ENCODE measurements at places on chromosomes 11 and 22. TPM values are rescaled to one million over a fixed set of nuclear protein-coding genes. Genes with fewer than 3 reads are reported as not detected.

The SYT8 gene
- total RNA-seq = 0.59 TPM

The OR5A1 gene
- not detected for total RNA-seq

The OR4D5 gene
- total RNA-seq = not detected

The OR8H1 gene
- not detected for total RNA-seq

The B3GAT1 gene
- not detected for total RNA-seq

The POLR2F gene
- 18.6 TPM for total RNA-seq

The SMC1B gene
- not detected for total RNA-seq

The NELL1 gene
- not detected for total RNA-seq

The ATG2A gene
- 20.0 TPM for total RNA-seq

The KCTD21 gene
- total RNA-seq = 15.0 TPM

The SLC17A6 gene
- total RNA-seq = not detected

The BDNF gene
- 8.0 TPM for total RNA-seq

The RAB38 gene
- 0.59 TPM for total RNA-seq

The OR2AT4 gene
- total RNA-seq = not detected

The OR51I1 gene
- not detected for total RNA-seq

The WNT7B gene
- not detected for total RNA-seq

The UBE2L3 gene
- total RNA-seq = 40.2 TPM

The PICALM gene
- total RNA-seq = 324 TPM

The OR10S1 gene
- total RNA-seq = not detected

The CASP12 gene
- not detected for total RNA-seq

The ANKK1 gene
- not detected for total RNA-seq

The DTX4 gene
- under 0.01 TPM for total RNA-seq

The TNNI2 gene
- not detected for total RNA-seq

The TSKU gene
- 24.2 TPM for total RNA-seq

The NRXN2 gene
- total RNA-seq = 90.1 TPM

The SLC22A25 gene
- not detected for total RNA-seq

The PIK3C2A gene
- total RNA-seq = 73.1 TPM

The SAA4 gene
- total RNA-seq = not detected

The APOL3 gene
- 13.8 TPM for total RNA-seq

The LRRC32 gene
- total RNA-seq = 37.6 TPM

The MRGPRX3 gene
- total RNA-seq = not detected

The CCDC34 gene
- total RNA-seq = 3.6 TPM

The MAPK1 gene
- 46.3 TPM for total RNA-seq

The APOL5 gene
- total RNA-seq = not detected

The MMP13 gene
- 2.5 TPM for total RNA-seq

The CSNK2A3 gene
- 2.1 TPM for total RNA-seq

The SOX10 gene
- total RNA-seq = not detected

The DDX25 gene
- total RNA-seq = under 0.01 TPM

The CARNS1 gene
- under 0.01 TPM for total RNA-seq

The OR52A1 gene
- total RNA-seq = not detected

The FGF4 gene
- not detected for total RNA-seq

The CEND1 gene
- not detected for total RNA-seq

The OR10A2 gene
- total RNA-seq = not detected

The FOLH1 gene
- total RNA-seq = not detected

The MPZL2 gene
- total RNA-seq = not detected

The P2RY2 gene
- 0.36 TPM for total RNA-seq

The CECR2 gene
- total RNA-seq = not detected

The PNPLA5 gene
- total RNA-seq = not detected

The KDM2A gene
- total RNA-seq = 65.9 TPM

The KDM4E gene
- total RNA-seq = not detected

The MS4A12 gene
- not detected for total RNA-seq

The CALCB gene
- not detected for total RNA-seq

The GLB1L2 gene
- 0.29 TPM for total RNA-seq

All from osteoblast (primary cell).